ENCODE measurements at places on chromosomes 6 and 20.

- no peak for DNase-seq
These were observed 39.8 kb upstream of the ARHGAP18 start for GRCh38 chr6:129749749-129750120.

DNA sequence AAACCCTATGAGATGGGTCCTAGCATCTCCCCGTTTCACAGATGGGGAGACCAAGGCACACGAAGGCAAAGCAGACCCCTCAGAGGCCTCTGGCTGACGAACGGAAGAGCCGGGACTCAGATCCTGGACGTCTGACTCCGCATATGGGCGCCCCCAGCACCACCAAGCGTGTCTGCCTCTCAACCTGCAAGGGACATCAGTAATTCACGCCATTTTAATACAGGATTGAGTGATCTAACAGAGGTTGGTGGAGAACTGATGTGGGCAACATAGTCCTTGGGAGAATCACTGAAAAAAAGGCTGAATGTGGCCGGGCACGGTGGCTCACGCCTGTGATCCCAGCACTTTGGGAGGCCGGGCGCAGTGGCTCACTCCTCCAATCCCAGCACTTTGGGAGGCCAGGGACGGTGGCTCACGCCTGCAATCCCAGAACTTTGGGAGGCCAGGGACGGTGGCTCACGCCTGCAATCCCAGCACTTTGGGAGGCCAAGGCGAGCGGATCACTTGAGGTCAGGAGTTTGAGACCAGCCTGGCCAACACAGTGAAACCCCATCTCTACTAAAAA, 206.6 kb downstream of the DLL1 start:
- DNase-seq, result no peak

DNA sequence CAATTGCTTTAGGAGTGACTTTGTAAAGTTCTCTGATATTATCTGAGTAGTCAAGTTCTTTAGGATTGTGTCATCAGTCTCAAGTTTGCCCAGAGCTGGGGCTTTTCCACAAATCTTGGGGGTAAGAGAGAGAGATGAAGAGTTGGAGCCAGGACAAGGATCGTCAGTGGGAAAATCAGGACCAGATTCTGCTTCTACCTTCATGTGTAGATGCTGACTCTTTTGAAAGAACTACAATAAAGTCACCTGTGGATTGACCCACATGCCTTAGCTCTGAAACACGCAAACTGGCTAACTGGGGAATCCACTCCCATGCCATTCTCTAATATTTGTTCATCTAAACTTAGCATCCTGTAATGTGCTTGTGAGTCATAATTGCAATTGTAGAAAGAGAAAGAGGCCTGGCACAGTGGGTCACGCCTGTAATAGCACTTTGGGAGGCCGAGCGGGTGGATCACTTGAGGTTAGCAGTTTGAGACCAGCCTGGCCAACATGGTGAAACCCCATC, 15.6 kb upstream of the BICRAL start:
- DNase-seq, result no peak

- DNase-seq, result no peak
These were observed 11.9 kb upstream of the ME1 start for GRCh38 chr6:83442752-83443151.

GRCh38 chr20:52616629-52617028, 355.5 kb upstream of the TSHZ2 start:
- no peak for DNase-seq
